ENCODE measurements at places on chromosomes 11 and 22.

- H3K27me3 ChIP-seq: peaks cover 9% of the 10 kb centered on the region
- no peak overlapping the region for H3K27ac ChIP-seq
- no peaks in the 10 kb centered on the region for H3K4me1 ChIP-seq
- no peak for DNase-seq
These were observed 23.5 kb downstream of the ARHGAP8 start for GRCh38 chr22:44775862-44776261.

DNA sequence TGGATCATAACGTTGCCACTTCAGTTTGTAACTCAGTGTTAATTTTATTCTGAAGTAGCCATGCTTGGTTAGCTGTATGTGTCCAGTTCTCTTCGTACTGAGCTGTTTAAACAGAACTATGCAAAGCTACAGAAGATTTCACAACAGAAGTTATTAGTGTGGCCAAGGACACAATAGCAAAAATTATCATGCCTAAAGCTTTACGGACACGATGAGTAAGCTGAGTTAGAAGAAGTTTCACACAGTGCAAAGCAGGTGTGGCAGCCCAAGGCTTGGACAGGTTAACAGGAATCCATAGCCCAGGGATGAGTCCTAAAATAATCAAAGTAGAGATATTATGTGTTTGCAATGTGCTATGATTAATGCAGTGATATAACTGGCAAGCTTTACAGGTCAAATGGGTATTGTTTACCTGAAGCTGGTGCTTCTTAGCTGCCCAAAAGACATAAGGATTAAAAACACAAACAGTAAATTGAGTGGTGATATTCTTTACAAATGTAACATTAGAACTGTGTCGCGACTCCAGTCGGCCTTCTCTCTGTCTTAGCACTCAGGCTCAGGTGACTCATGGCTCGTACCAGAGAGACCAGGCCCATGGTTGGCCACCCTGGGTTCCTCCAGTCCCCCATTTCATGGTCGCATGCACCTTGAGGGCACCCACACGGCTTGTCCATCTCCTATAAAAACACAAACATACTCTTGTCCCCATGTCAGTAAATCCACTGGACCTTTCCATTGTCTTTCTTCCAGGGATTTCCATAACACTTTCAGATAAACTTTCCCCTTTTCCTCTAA is 35.5 kb upstream of the NCAM1 start:
- H3K27me3 ChIP-seq: no peaks in the 10 kb centered on the region
- no peak for DNase-seq
- H3K27ac ChIP-seq: no peak overlapping the region
- H3K4me3 ChIP-seq: no peak overlapping the region
- H3K36me3 ChIP-seq: no peaks in the 10 kb centered on the region

DNA sequence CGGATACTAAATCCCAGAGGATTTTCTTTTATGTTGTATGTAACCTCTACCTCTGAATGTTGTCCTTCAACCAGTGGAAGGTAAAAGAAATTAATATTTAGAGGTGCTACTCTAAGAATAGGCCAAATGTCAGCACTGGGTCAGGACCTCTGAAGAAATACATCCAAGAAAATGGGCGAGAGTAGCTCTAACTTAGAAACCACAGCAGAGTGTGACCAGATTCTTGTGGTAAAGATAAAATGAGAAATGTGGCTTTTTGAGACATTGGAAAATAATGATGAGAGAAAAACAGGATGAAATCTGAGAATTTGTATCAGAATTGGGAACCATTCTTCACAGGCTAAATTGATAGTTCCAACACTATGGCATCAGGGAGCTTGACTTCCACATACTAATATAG is 63.5 kb downstream of the CSTPP1 start:
- no peak overlapping the region for H3K27ac ChIP-seq
- no peak overlapping the region for H3K4me3 ChIP-seq
- no peaks in the 10 kb centered on the region for H3K27me3 ChIP-seq

- DNase-seq: no peak
- H3K27ac ChIP-seq: no peak overlapping the region
- no peak overlapping the region for H3K4me3 ChIP-seq
- peaks cover 6% of the 10 kb centered on the region for H3K4me1 ChIP-seq
These were observed 536.6 kb downstream of the SOX6 start for GRCh38 chr11:15819679-15820286.

DNA sequence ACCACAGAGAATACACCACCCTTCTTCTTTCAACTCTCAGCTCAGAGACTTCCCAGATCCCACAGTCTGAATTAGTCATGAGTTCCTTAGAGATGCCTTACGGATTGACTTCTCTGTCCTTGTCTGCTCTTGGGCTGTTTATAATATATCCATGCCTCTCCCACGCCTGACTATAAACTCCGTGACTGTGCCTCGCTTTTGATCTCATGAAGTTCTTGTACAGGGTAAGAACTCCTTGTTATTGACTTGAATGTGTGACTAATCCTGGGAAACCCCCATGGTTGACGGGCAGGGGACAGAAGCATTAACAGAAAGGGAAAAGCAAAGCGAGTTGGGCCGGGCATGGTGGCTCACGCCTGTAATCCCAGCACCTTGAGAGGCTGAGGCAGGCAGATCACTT is 62.4 kb upstream of the POU2AF1 start:
- H3K36me3 ChIP-seq: no peaks in the 10 kb centered on the region
- peaks cover 32% of the 10 kb centered on the region for H3K27me3 ChIP-seq
- no peak overlapping the region for H3K27ac ChIP-seq
- no peak for DNase-seq
- H3K4me3 ChIP-seq: no peak overlapping the region

DNA sequence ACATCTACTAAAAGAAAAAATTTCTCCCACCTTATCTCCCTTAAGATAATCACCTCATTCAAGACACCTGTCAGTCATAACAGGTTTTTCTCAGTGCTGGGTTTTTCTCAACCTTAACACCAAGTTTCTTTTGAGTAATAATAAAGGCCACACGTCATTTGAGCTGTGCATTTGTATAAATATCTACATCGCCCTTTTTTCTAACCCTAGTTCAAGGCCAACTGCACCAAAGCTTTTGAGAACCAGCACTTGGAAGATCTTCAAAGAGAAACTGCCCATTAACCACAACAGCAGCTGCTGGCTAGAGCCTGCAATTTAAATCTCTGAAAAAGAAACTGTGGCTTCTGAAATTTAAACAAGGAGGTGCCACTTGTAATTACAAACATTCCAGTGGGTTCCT is 6.9 kb downstream of the CADM1 start:
- H3K27ac ChIP-seq: no peak overlapping the region
- no peak for DNase-seq
- H3K4me3 ChIP-seq: no peak overlapping the region
- H3K4me1 ChIP-seq: no peaks in the 10 kb centered on the region
- H3K36me3 ChIP-seq: no peaks in the 10 kb centered on the region
- H3K27me3 ChIP-seq: peaks cover 29% of the 10 kb centered on the region

- peaks cover 2% of the 10 kb centered on the region for H3K4me1 ChIP-seq
- H3K36me3 ChIP-seq: no peaks in the 10 kb centered on the region
- H3K4me3 ChIP-seq: no peak overlapping the region
These were observed 34.4 kb downstream of the MPPED1 start for GRCh38 chr22:43446037-43446803.

DNA sequence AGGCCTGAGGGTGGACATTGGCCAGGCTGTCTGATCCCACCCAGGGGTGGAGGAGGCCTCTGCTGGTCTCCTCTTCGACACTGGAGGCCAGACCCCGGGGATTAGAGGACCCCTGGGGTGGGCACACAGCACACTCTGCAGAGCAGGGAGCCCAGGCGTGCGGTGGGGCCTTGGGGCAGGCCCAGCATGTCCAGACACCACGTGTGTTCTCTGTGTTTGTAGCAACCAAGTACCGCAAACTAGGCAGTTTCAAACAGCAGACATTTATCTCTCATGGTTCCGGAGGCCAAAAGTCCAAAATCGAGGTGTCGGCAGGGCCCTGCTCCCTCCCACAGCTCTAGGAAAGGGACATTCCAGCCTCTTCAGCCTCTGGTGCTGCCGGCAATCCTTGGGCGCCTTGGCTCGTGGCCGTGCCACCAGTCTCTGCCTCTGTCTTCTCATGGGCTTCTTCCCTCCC is 1.5 kb downstream of the PANX2 start:
- DNase-seq: no peak
- peak overlapping the region; percentile 64 for H3K4me3 ChIP-seq
- peaks cover 7% of the 10 kb centered on the region for H3K36me3 ChIP-seq
- H3K4me1 ChIP-seq: peaks cover 41% of the 10 kb centered on the region
- H3K27ac ChIP-seq: peak overlapping the region; percentile 69
- peaks cover 19% of the 10 kb centered on the region for H3K27me3 ChIP-seq

- DNase-seq: no peak
- no peaks in the 10 kb centered on the region for H3K27me3 ChIP-seq
- H3K4me1 ChIP-seq: no peaks in the 10 kb centered on the region
- H3K36me3 ChIP-seq: no peaks in the 10 kb centered on the region
- no peak overlapping the region for H3K4me3 ChIP-seq
- no peak overlapping the region for H3K27ac ChIP-seq
These were observed 188.6 kb downstream of the CWF19L2 start for GRCh38 chr11:107268977-107269376.

DNA sequence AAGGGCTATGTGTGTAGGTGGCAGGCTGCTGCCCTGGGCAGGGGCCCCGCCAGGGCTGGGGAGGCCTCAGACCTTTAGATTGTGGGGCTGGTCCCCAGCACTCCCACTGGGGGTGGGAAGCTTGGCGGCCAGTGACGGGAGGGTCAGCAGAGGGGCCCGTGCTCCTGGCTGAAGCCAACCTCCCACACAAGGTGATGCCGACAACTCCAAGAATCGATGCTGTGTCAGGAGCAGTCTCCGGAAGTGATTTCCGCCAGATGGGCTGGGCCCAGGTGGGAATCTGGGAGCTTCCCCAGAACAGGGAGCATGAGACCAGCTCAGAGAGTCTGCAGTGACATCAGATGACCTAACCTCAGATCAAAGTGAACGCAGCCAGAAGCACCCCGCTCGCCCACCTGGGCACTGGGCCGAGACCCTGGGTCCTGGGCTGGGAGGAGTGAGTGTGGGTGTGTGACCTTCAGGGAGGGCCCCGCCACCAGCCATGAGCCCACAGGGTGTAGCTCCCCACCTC is 7.7 kb downstream of the TRPM5 start:
- DNase-seq: no peak
- H3K4me3 ChIP-seq: no peak overlapping the region
- H3K36me3 ChIP-seq: no peaks in the 10 kb centered on the region
- H3K4me1 ChIP-seq: no peaks in the 10 kb centered on the region
- no peak overlapping the region for H3K27ac ChIP-seq
- peaks cover 5% of the 10 kb centered on the region for H3K27me3 ChIP-seq

DNA sequence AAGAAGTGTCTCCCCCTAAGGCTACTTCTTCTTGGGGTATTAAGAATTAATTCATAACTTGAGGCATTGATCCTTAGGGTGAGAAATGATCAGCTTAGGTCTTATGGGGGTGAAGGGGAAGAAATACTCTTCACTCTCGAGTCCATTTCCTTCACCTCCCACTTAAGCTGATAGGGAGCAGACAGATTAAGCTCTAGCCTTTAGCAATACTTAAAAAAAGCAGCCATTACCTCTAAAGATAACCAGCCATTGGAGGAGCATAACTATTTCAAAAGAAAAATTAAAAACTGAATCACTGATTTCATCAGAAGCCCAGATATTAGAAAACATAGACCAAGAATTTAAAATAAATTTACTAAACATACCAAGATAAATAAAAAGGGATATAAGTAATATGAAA is 60.5 kb downstream of the ENTHD1 start:
- no peak overlapping the region for H3K27ac ChIP-seq
- H3K4me1 ChIP-seq: peaks cover 22% of the 10 kb centered on the region
- no peaks in the 10 kb centered on the region for H3K27me3 ChIP-seq
- H3K36me3 ChIP-seq: peaks cover 3% of the 10 kb centered on the region

GRCh38 chr22:48866906-48867681 is 960.6 kb downstream of the BRD1 start:
- H3K4me3 ChIP-seq: no peak overlapping the region
- no peak overlapping the region for H3K27ac ChIP-seq
- no peaks in the 10 kb centered on the region for H3K36me3 ChIP-seq

DNA sequence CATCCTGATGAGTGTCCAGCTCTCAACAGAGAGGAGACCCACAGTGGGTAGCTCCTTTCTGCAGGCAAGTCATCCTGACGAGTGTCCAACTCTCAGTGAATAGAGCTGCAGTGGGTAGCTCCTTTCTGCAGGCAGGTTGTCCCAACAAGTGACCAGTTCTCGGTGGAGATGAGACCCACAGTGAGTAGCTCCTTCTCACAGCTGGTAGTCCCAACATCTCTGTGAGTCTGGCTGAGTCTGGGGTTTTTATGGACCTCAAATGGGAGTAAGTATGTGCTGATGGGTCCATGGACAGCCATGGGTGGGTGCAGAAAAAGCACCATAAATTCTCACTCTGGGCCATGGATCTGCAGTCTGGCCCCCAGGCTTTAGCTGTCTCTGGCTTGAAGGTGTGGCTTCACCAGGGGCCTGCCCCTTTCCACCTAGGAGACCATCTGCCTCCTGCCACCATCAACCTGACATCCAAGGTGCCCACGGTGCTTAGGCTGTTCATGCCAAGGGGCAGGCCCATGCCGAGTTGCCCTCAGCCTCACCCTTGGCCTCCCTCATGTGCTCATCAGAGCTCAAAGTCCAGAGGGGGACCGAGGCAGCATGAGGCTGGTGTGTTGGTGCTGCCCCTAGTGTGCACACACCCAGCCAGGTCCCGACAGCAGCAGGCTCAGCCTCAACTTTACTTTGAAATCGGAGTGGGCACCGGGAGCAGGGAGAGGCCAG is 15.3 kb downstream of the NPAT start:
- no peaks in the 10 kb centered on the region for H3K27me3 ChIP-seq
- peaks cover 49% of the 10 kb centered on the region for H3K4me1 ChIP-seq
- H3K36me3 ChIP-seq: peaks cover 94% of the 10 kb centered on the region
- H3K4me3 ChIP-seq: no peak overlapping the region
- no peak for DNase-seq

GRCh38 chr22:39029227-39029626 is 8.3 kb downstream of the APOBEC3D start:
- H3K36me3 ChIP-seq: peaks cover 49% of the 10 kb centered on the region
- H3K4me1 ChIP-seq: peaks cover 17% of the 10 kb centered on the region
- peak overlapping the region; percentile 37 for H3K27ac ChIP-seq
- H3K27me3 ChIP-seq: no peaks in the 10 kb centered on the region

GRCh38 chr11:130580372-130580771 is 131.9 kb downstream of the ADAMTS15 start:
- H3K4me1 ChIP-seq: no peaks in the 10 kb centered on the region
- no peak overlapping the region for H3K4me3 ChIP-seq
- H3K36me3 ChIP-seq: no peaks in the 10 kb centered on the region
- DNase-seq: no peak

GRCh38 chr22:45845076-45845487 is 131.9 kb downstream of the WNT7B start:
- H3K4me3 ChIP-seq: no peak overlapping the region
- peaks cover 10% of the 10 kb centered on the region for H3K4me1 ChIP-seq
- no peaks in the 10 kb centered on the region for H3K27me3 ChIP-seq
- no peak for DNase-seq
- no peak overlapping the region for H3K27ac ChIP-seq

- H3K27me3 ChIP-seq: no peaks in the 10 kb centered on the region
- no peak overlapping the region for H3K27ac ChIP-seq
- H3K4me1 ChIP-seq: no peaks in the 10 kb centered on the region
- no peak for DNase-seq
- H3K4me3 ChIP-seq: no peak overlapping the region
- H3K36me3 ChIP-seq: peaks cover 49% of the 10 kb centered on the region
These were observed 11.1 kb upstream of the ST3GAL4 start for GRCh38 chr11:126344141-126345080.

- H3K27me3 ChIP-seq: no peaks in the 10 kb centered on the region
- no peak overlapping the region for H3K4me3 ChIP-seq
- peaks cover 22% of the 10 kb centered on the region for H3K4me1 ChIP-seq
- no peak overlapping the region for H3K27ac ChIP-seq
- no peak for DNase-seq
- H3K36me3 ChIP-seq: peaks cover 75% of the 10 kb centered on the region
These were observed 63.2 kb downstream of the PPP6R3 start for GRCh38 chr11:68523743-68524142.

- DNase-seq: no peak
- no peak overlapping the region for H3K27ac ChIP-seq
- no peak overlapping the region for H3K4me3 ChIP-seq
These were observed 39.5 kb upstream of the SLC1A2 start for GRCh38 chr11:35458846-35459245.

GRCh38 chr11:22163394-22163797 is 29.5 kb upstream of the ANO5 start:
- no peak for DNase-seq
- no peaks in the 10 kb centered on the region for H3K4me1 ChIP-seq
